Effector memory CD8-positive, alpha-beta T cell (primary cell): ENCODE measurements at places on chromosomes 11 and 22.

GRCh38 chr22:49991907-49992533 is 20.5 kb downstream of the IL17REL start:
- no peak for DNase-seq

DNA sequence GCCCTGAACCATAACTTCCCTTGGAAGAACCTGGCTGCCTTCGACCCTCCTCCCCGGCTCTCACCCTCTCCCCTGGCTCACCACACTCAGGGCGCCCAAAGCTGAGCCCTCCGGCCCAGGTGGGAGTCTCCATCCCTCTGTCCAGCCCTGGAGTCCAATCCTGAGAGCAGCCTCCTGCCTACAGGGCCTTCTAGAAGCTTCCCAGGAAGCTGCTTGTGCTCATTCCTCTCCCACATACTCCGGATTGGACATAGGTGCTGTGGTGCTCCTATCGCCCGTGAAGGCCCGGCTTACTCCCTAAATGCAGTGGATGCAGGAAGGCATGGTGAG is 1332.0 kb downstream of the BRD1 start:
- no peak for DNase-seq

- DNase-seq = no peak
Observed at GRCh38 chr11:126385991-126386728, 30.7 kb downstream of the ST3GAL4 start.

DNA sequence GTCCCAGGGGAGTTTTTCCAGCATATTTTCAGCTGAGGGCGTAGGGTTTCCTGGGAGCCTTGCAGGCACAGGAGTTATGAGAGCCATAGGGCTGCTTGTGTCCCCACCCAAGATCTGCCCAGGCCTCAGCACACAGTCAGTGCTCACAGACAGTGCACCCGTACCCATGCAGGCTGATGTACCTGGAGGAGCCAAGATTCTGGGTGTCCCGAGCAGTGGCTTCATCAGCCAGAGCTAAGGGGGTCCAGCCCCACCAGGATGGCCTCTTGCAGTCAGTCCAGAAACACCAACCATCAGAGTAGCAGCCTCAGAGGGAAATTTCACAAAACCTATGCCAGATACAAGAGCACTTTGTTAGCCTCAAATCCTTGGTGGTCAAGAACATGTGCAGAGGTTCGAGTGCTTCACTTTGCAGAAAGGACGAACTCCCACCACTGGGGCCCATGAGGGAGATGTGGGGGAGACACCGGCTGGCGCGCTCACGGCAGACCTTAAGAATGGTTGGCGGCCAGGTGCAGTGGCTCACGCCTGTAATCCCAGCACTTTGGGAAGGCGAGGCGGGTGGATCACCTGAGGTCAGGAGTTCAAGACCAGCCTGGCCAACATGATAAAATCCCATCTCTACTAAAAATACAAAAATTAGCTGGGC is 43.8 kb upstream of the RTL6 start:
- no peak for DNase-seq

GRCh38 chr11:8097926-8098325 is 16.9 kb downstream of the TUB start:
- no peak for DNase-seq

DNA sequence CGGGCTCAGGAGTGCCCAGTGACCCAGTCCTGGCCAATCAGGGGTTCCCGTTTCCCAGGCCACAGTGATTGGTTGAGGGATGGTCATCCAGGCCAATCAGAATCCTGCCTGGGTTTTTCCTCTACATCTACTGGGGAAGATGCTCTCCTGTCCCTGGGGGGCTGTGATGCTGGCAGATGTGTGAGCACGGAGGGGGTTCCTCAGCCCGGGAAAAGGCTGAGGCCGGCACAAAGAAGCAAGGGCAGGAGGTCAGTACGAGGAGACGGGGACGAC is 171.2 kb downstream of the CTTN start:
- DNase-seq = no peak

GRCh38 chr11:19426756-19427403 is 186.1 kb upstream of the E2F8 start:
- DNase-seq = no peak

DNA sequence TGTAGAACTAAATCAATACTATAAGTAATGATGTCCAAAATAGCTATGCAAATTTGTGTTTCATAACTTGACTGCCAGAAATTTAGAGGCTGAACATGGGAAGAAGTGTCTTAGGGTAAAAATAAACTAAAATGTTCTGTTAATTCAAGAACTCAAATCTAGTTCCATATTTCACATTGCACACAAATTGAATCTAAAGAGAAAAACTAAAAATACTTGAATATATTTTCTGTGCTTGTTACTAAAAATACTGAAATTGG is 43.5 kb downstream of the FANCF start:
- no peak for DNase-seq

DNA sequence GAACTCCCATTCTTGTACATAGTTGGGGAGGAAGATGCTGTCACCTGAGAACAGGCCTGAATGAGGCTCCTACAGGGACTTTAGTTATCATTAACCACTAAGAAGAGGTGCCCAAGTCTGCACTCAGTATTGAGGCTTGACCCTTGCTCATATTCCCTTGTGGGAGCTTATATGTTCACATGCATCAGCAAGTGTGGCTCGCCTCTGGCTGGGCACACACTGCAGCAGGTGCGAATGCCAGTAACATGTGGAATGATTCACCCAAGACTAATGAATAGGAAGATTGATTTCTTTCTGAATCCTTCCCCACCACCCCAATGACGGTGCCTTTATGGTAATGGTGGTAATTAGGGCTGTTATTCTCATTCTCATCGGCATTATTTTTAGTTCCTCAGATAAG is 127.3 kb downstream of the FEZ1 start:
- DNase-seq = no peak

- no peak for DNase-seq
Observed at GRCh38 chr11:110428956-110429730, 605 bp upstream of the FDX1 start.

DNA sequence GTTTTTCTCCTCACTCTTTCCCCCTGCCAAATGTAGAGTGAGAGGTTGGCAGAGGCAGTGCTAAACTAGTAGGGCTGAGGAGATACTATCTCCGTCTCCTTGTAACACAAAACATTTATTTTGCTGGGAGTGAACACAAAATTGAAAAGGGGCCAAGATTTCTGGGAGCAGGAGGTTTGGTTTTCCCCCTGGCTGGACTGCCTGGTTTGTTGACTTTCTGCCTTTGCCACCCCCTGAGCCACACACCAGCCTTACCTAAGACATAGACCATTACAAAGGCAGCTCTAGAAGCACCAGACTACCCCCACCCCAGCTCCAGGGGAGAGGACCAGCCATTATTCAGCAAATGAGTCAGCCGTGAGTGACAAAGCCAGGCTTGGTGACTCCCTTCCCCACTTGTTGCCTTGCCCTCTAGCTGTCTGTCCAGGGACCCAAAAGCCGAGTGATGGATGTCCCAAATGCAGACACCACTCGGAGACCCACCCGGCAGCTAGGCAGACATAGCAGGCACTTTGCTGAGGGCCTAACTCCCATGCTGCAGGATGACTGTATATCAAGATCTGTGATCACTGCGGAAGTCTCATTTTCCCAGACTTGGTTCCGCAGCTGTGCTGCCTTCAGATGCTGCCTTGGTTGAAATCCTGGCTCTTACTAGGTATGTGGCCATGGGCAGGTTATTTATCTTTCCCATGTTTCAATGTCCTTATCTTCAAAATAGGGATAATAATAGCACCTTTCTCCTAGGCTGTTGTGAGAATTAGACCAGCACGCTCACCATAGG is 17.7 kb upstream of the CDON start:
- no peak for DNase-seq

- DNase-seq = no peak
Observed at GRCh38 chr11:71153005-71153390, 99.4 kb downstream of the SHANK2 start.

DNA sequence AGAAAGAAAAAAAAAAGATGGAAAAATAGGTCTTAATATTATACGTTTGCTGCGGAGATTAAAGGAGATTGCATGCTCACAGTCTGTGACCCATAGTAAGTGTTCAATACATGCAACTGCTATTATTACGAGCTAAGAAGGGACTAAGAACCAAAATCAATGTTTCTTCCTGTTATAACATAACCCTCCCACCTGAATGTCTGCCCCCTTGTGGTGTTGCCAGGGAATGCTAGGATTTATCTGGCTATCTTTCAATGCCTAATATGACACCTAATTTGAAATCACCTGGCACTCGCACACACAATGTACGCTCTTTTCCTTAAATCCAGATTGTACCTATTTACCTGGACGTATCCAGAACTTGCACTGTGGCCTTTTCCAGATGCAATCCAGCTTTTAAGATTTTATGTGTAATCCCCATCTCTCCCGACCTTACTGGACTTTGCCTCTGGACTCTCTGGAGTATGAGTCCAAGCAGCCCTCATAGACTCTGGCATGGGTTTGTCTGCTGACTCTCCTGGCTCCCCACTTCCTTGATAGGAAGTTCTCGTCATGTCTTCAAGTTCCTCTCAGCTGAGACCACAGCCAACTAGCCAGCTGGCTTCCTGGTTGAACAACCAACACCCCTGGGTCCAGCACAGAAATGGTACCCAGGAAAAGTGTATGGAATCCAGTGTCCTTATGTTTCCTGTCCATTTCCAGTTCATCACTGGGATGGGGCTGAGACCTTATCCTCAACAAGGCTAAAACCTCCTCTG is 151.5 kb downstream of the CCDC34 start:
- DNase-seq = no peak

DNA sequence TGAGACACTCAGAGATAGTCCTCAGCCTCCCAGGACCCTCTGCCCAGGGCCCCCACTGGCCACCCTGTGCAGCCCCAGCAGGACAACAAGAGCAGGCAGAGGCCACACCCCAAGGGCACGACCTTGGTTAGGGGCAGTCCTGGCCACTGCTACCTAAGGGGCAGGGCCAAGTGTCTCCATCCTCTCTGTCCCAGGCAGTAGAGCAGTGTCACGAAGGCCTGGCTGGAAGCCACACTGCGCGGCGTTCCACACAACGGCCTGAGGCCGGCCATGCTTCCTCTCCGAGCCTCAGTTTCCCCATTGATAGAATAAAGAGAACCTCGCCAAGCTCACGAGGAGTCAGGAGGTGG is 1074.3 kb downstream of the BRD1 start:
- no peak for DNase-seq

DNA sequence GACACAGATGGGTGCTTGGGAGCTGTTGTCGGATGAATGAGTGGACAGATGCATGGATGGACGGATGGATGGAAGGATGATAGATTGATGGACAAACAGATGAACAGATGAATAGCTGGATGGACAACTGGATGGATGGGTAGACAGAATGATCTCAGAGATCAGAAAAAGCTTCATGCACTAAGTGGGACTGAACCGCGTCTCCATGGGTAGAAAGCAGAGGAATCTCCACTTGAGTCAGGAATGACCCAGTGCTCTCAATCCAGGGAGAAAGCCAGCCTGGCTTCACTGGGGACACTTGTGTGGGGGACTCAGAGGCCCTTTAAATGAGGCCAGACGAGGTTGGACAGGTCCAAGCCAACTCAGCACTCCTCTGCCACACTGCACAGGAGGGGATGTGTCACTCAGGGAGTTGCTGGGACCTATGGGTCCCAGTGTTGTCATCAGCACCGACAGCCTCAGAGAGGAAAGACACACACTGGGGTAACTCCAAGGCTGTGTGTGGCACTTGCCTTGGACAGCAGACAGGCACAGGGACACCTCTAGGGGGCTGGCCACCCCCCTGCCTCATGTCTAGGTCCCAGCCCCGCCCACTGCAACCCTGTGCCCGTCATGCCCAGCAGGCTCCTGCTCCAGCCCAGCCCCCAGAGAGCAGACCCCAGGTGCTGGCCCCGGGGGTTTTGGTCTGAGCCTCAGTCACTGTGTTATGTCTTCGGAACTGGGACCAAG is 5.6 kb downstream of the IGLL5 start:
- DNase-seq = no peak

DNA sequence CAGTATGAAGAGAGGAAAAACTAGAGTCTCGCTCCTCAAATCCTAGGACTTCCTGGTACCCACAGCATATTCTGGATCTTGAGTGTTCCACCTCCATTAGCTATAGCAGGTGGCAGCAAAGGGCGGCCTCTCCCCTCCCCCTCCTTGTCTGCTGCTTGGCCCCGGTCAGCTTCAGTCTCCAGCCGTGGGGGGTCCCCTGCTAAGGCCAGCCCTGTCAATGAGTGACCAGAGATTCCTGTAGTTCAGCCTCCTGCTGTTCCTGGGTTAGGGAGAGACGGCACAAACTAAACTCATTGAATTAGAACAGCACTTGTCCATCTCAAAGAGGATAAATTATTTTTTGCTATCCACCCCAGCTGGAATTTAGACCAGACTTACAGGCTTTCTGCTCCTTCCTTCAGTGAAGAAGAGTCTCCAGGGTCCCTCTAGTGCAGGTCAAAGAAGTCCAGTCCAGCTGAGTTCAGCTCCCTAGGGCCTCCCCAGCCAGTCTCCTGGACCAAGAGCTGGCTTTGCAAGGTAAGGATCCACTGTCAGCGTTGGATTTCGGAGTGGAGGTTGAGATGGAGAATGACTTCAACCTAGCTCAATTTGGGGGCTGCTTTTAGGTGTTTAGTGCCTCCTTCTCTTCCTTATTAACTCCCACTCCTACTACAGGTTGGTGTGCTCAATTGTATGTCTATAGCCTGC is 1.1 kb upstream of the PHLDB1 start:
- no peak for DNase-seq

DNA sequence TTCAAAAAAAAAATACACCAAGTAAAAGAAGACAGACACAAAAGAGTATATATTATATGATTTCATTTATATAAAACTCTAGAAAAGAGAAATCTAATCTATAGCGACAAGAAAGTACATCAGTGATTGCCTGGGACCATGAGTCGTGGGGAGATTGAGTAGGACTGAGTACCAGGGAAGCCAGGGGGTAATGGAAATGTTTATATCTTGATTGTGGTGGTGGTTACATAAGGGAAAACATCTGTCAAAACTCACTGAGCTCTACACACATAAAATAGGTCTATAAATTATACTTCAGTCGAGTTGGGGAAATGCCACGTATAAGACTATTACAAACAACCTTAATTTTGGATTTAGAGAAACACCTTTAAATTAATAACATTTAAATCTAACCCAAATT is 117.4 kb downstream of the TRIM29 start:
- no peak for DNase-seq

DNA sequence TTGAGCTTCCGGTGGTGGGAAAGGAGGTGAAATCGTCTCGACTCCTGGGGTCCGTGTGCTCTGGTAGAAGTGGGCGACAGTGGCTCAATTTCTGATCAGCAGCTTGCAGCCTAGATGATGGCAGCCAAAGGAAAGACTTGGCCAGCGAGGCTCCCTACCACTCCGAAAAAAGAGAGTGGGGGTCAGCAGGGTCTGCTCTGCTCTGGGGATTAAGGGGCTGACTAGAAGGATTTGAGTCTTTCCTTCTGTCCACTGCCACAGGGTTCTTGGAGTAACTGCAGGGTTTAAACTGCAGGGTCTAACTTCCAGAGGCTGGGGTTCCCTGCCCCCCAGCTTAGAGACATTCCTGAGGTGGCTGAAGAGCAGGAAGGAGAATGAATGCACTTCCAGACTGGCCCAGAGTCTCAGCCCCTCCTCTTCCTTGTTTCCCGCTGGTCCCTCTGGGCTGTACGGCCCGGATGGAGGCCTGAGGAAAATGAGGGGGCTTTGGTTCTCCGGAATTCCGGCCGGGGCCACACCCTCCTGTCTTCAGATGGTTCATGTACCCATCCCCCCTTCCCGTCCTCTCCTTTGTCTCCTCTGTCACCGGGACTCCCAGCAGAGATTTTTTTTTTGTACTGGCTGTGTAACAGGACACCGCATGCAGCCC is 907 bp downstream of the SERPINH1 start:
- no peak for DNase-seq

GRCh38 chr11:64750361-64751054 is 6.6 kb upstream of the RASGRP2 start:
- DNase-seq = no peak
